NCI-H748 treated with DMSO at 0.1 percent for 48 hours (cell line): ENCODE measurements at places on chromosomes 5 and 9.

GRCh38 chr5:172444626-172445365, 9.5 kb downstream of the SH3PXD2B start:
- DNase-seq, result no peak

DNA sequence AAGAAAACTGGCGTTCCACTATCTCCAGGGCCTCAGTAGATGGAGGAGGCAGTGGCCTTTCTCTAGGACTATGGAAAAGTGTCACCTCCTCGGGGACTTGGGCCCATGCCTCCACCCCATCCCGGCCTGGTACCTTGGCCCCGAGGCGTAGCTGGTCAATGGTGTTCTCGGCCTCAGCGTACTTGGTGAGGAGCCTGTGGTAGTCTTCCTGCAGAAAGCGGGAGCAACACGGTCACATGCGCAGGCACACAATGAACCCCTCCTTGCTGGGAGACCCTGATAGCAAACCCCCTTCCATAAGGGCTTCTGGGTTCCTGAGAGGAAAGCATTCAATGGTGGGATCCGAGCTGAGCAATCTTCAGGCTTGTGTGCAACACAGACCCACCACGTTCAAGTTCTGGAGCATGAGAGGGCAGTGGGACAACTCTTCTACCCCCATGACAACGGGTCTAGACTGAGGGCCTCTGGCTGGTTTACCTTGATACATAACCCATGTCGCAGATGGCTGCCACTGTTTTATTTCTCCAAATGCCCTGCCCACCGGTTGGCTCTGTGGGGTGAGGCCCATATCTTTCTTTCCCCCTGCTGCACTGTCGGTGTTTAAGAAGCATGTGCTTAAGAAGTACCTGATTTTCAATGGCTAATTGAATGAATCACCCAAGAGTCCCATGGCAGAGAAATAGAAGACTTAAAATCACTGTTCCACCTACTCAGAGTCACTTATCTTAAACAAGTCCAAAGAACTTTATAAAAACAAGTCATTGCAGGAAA, 13.6 kb downstream of the AKNA start:
- no peak for DNase-seq

DNA sequence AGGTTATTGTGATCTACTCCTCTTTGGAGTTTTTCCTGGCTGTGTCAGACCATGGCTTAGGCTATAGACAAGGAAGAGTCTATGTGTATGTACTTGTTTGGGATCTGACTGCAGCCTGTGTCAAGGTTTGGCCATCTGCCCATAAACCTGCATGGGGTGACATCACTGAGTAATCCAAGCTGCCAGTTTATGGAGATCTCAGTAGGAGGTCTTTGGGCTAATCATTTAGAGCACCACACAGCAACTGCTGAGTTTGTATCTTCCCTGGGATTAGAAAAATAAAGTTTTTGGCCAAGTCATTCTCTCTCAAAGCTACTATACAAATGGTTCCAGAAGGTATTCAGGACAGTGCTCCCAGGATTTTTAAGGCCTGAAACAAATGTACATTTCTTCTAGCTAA, 65.5 kb upstream of the HSPB3 start:
- peak; percentile 90 for DNase-seq

GRCh38 chr5:107887166-107887943, 216.6 kb upstream of the EFNA5 start:
- DNase-seq, result no peak

DNA sequence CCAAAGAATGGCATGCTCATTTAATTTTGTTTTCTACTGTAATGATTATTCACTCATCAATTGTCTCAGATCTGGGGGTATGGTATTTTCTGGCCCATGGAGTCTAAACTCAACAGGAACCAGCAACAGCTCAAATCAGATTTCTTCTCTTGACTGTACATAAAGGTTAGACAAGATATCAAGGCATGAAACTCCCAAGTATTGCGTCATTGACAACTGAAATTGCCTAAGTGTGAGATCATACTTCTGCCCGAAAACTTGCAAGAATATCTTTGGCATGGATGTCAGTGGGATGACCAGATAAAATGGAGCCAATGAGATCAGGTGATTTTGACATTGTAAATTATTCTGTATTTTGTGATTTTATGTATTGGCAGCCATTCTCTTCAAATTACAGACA, 141.7 kb upstream of the STK32A start:
- DNase-seq, result no peak

- peak; percentile 56 for DNase-seq
Observed at GRCh38 chr9:126781186-126782052, 23.4 kb upstream of the ZBTB43 start.
